ENCODE measurements at places on chromosomes 7 and 10. TPM values are rescaled to one million over a fixed set of nuclear protein-coding genes. Genes with fewer than 3 reads are reported as not detected.

DNA sequence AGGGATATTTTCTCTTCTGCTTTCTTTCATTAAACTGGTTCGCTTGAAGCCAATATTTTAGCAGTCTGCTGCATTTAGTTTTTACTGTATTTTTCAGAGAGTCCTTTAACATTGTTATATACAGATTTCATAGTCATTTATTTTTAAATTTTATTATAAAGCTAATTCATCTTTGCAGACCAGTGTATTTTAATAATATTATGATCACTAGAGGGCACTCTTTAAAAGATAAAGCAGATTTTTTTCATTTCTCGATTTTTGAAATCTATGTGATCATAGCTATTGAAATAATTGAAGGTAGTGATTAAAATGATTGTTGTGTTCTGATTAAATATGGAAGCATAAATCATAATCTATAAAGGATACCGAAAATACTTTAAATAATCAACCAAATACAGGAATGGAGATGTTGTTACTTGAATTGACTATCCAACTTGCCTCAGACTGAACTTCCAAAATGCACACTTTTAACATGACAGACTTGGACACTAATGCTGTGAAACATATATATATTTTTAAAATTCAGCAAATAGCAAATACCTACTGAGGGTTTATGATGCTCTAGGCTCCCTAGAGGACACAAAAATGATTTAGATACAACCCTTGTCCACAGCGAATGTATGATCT is 35.2 kb downstream of the ST7 start:
- no peak for DNase-seq

DNA sequence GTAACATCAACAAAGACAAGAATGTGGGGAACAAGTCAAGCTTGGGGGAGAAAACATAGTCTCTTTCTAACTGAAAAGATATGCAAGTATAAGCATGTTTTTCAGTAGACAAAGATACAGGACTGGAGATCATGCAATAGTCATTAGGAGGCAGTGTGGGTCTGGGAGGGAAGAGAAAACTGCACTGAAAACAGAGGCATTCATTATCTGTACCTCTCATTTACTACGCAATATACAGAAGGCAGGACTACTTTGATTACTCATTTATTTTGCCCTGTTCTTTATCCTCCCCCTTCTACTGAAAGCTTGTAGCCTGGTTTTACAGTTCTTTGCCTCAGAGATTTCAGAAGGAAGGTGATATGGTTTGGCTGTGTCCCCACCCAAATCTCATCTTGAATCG is 341.2 kb downstream of the CRPPA start:
- DNase-seq: no peak

The CABCOCO1 gene
- 2.0 TPM for total RNA-seq

- DNase-seq: no peak
These were observed 95.3 kb downstream of the HOXA1 start for GRCh38 chr7:27000496-27000895.

- DNase-seq: no peak
These were observed 95.9 kb upstream of the RHOBTB1 start for GRCh38 chr10:61039868-61040267.

- DNase-seq: no peak
These were observed 44.5 kb upstream of the MRPS16 start for GRCh38 chr10:73296946-73297345.

DNA sequence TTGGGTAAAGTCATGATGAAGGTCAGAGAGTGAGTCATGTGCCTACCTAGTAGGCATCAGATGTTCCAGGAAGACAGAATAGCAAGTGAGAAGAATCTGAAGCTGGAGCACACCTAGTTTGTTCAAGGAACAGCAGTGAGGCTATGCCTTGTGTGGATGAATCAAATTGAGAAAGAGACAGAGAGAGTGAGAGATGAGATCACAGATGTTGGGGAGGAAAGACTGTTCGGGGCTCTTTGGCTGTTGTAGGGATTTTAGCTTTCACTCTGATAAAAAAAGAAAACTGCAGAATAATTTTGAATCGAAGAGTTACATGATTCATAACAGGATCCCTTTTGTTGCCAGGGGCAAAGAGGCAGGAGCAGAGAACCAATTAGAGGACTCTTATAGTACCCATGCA is 6.3 kb downstream of the LIPF start:
- no peak for DNase-seq

DNA sequence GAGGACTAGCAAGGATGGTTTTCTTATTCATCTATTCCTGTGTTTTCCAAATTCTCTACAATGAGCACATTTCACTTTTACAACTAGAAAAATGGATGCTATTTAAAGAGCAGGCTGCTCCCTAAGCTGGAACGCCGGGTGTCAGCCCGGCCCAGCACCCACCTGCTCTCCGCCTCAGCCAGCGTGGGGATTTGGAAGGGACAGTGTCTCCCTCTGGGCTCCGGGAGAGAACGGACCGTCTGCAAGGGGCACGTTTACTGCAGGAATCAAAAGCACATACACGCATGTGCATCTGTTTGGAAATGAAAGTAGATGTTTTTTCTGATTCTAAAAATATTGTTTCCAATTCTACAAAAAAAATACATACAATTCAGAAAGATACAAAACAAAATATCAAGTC is 2.3 kb upstream of the JAKMIP3 start:
- DNase-seq: no peak

GRCh38 chr10:3935141-3935540 is 150.1 kb upstream of the KLF6 start:
- DNase-seq: peak; percentile 41

GRCh38 chr7:113216038-113216437 is 97.7 kb upstream of the SMIM30 start:
- DNase-seq: no peak

GRCh38 chr10:124328477-124329220 is 90.1 kb downstream of the OAT start:
- DNase-seq: no peak

GRCh38 chr7:136956232-136956631 is 87.8 kb downstream of the CHRM2 start:
- DNase-seq: no peak

DNA sequence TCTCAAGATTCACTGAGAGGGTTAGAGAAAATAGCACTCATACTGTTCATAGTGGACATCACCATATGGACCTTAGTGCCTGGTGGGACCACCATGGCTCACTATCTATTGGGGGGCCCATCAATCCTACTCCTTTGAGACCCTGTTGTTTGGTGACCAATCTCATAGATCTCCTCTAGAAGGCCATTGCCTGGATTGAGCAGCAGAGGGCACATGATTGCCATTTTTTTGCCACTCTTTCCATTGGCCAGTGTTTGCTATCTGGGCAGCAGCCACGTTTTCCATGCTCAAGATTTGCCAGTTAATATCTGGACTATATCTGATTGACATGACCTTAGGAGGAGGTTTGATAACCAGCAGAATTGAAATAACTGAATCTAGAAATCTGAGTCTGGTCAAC is 244.5 kb downstream of the ITGB1 start:
- DNase-seq: no peak

GRCh38 chr7:70634610-70635068 is 497.3 kb upstream of the GALNT17 start:
- no peak for DNase-seq

- no peak for DNase-seq
These were observed 266.3 kb downstream of the RPS24 start for GRCh38 chr10:78299851-78300468.

The ITPRID1 gene
- total RNA-seq: 1.8 TPM

- DNase-seq: no peak
These were observed 90.7 kb upstream of the RAB18 start for GRCh38 chr10:27413387-27413786.

DNA sequence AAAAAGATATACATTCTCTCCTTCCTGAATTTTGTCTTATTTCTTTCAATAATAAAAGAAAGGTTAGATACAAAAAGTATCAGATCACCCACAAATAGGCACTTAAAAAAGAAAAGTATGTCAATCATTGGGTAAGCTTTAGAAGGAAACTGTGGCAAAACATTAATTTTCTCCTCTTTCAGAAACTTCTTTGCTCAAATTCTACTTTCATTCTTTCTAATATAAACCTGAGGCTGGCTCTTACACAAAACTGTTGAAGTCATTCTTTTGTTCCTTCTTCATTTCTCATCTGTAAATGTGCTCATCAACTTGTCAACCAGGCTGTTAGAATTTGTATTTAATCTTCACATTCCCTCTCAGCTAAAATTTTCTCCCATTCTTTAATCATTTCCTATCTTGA is 124.6 kb downstream of the LRRN3 start:
- DNase-seq: no peak

DNA sequence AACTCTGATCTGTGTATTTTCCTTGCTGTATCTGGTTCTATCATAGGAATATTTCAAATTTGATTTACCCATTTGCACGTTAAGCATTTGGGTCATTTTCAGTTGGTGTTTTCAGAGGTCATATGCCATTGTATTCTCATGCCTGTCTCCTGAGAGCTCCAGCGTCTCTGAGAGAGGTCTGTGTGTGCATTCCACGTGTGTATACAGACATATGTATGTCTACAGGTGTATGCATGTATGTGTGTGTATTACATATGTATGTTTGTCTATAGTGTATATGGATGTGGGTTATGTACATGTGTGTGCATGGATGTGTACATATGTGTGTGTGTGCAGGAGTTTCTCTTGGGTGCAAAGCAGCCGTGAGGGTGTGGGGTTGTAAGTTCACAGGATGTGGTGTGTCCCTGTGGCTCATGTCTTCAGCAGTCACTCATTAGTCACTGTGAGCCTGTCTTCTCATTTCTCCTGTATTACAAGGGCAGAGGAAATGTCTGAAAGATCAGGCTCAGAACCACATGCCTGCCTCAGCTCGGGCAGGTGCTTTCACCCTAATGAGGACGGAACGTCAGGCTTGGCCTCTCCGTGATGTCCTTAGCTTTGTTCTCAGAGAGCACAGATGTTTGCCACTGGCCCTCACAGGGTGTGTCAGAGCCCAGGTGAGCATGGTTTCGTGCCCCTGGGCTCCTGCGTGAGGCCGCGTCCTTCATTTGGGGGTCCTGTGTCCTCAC is 101.6 kb downstream of the NKX6-2 start:
- DNase-seq: no peak

The SPDYE8 gene
- 0.10 TPM for total RNA-seq

The MGAM2 gene
- total RNA-seq: 0.20 TPM

DNA sequence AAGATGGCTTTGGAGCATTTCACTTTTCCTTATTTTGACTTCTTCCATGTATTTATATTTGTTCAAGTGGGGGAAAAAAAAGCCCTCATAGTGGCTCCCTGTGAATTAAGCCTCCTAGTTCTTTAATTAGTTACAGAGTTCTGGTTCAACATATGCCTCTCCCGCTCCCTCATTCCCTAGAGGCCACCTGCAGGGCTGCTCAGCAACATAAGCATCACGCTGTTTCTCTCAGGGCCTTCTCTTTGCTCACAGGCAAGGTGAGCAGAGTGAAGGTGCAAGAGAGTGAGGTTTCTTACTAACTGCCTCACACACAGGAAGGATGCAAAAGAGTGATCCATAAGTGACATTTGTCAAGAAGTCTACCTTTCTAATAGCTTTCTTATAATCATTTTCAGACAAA is 196.7 kb downstream of the SEMA3E start:
- no peak for DNase-seq

DNA sequence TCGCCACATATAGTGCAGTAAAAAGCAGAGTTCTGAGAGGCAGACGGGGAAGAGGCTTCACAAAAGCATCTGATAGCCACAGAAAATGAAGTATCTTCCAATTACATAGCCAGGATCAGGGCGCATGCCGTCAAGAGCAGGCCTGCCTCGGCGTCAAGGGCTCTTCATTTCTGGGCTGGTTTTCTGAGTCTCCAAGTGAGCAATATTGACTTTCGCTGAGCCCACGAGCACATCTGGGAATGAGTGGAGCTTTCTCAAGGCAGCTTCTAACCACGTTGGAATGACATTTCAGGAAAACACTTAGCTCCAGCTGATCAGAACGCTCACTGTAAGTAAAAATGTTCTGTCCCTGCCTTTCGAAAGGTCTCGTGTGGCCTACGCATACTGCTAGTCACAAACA is 51.9 kb downstream of the CLRN3 start:
- no peak for DNase-seq

The KCND2 gene
- 0.79 TPM for total RNA-seq

The LIPF gene
- 0.10 TPM for total RNA-seq

DNA sequence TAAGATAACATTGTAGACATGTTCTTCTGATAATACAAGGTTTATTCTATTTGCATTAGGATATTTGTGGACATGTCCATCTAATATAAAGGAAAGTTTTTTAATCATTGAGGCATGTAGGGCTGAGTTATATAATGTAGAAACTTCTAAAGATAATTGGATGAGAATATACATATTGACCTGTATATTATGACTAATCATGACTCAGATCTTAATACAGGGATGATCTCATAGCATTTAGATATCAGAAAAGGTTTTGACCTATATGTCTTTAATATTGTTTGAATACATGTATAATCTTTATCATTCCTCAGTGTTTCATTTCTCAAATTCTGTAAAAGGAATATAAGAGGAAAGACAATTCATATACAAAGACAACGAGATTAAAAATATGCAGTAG is 39.2 kb downstream of the CD36 start:
- DNase-seq: no peak

The SFTPA1 gene
- not detected for total RNA-seq

DNA sequence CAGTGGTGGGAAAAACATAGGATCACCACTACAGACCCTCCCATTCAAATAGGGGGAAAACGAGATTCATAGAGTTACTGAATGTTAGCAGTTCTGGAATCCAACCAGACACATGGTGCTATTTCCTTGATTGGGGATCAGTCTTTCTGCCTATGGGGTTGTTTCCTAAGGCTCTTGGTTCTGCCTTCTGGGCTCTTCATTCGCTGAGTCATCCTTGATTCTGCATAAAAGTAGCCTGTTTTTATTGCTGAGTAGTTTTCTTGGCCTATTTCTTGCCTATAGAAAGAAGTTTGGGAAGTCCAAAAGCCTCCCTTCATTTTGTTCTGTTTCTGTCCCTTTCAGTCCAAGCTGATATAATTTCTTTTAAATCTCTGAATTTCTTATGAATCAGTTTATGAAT is 99.3 kb upstream of the OIT3 start:
- no peak for DNase-seq

The CYP2E1 gene
- 0.69 TPM for total RNA-seq

- no peak for DNase-seq
These were observed 7.3 kb upstream of the ABLIM1 start for GRCh38 chr10:114665406-114665805.

DNA sequence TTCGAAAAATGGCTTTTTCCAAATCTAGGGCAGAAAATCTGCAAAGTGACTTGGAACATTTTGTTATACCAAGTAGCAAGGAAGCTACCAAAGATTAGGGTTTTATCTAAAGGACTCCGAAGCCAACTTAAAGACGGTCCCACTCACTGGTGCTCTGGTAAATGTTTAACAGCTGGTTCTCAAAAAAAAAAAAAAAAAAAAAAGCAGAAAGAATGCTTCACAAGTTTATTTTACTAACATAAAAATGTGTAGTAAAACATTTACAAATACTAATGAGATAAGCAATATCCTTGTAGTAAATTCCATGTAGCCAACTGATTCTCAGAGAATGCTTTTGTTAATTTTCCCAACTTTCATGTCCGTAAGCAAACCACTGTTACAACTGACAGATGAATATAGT is 38.4 kb downstream of the TAF3 start:
- DNase-seq: no peak

All from skin of body (tissue), 3 donors.